ENCODE measurements at places on chromosomes 6 and 20. TPM values are rescaled to one million over a fixed set of nuclear protein-coding genes. Genes with fewer than 3 reads are reported as not detected.

The TMEM244 gene
- polyA plus RNA-seq, result not detected

The GFOD1 gene
- polyA plus RNA-seq, result 16.2 TPM

The TREML1 gene
- 0.07 TPM for polyA plus RNA-seq

The TEAD3 gene
- 34.1 TPM for polyA plus RNA-seq

The OLIG3 gene
- polyA plus RNA-seq, result not detected

The MAN1A1 gene
- polyA plus RNA-seq, result 9.6 TPM

The CST3 gene
- 611 TPM for polyA plus RNA-seq

The FUT9 gene
- not detected for polyA plus RNA-seq

The ZSCAN31 gene
- 3.3 TPM for polyA plus RNA-seq

The FOXA2 gene
- polyA plus RNA-seq, result not detected

The PSORS1C1 gene
- 5.8 TPM for polyA plus RNA-seq

The SPATA25 gene
- polyA plus RNA-seq, result 0.58 TPM

The MYL9 gene
- polyA plus RNA-seq, result 1,748 TPM

The ZNF322 gene
- polyA plus RNA-seq, result 7.8 TPM

The KIAA0408 gene
- 0.39 TPM for polyA plus RNA-seq

The ID1 gene
- 140 TPM for polyA plus RNA-seq

The DNAH8 gene
- not detected for polyA plus RNA-seq
